ENCODE measurements at places on chromosomes 7 and 10. TPM values are rescaled to one million over a fixed set of nuclear protein-coding genes. Genes with fewer than 3 reads are reported as not detected.

TRPV6 gene
- not detected for total RNA-seq

DNA sequence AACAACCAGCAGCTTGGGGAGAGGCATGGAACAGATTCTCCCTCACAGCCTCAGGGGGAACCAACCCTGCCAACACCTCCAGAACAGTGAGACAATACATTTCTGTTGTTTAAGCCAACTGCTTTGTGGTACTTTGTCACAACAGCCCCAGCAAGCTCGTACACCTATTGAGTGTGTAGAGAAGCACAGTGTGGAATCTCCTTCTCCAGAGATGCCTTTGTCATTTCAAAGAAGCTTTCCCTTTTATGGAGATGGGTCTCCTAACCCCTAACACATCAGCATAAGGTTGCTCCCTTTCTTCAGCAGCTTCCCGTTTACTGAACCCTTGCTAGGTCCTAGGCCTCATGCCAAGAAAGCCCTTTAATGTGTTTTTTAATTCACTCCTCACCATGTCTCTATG lies 60.7 kb upstream of the AGK start:
- no peak for DNase-seq

GRCh38 chr10:89306434-89307268 lies 4.8 kb downstream of the IFIT2 start:
- no peak for DNase-seq

ERVW-1 gene
- total RNA-seq: not detected

LARP4B gene
- total RNA-seq: 28.8 TPM

MARCHF5 gene
- total RNA-seq: 5.6 TPM

HMX2 gene
- 0.10 TPM for total RNA-seq

PKD2L1 gene
- not detected for total RNA-seq

DNA sequence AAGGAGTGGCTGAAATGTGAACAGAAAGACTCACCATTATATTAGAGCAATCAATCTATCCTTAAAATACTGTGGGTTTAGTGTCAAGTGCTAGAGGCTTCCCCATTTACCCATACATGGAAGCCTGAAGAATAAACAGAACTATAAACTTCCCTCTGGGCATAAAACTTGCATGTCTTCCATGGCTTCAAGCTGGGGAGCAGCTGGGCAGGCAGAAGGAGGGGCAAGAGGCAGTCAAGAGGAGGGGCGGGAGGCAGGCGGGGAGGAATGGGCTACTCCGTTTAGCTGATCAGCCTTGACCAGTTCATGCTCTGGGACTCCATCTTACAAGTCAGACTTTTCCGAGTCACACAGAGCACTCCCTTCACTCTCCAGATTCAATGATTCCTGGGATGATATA lies 3.5 kb upstream of the PRSS1 start:
- peak; percentile 9 for DNase-seq

DNA sequence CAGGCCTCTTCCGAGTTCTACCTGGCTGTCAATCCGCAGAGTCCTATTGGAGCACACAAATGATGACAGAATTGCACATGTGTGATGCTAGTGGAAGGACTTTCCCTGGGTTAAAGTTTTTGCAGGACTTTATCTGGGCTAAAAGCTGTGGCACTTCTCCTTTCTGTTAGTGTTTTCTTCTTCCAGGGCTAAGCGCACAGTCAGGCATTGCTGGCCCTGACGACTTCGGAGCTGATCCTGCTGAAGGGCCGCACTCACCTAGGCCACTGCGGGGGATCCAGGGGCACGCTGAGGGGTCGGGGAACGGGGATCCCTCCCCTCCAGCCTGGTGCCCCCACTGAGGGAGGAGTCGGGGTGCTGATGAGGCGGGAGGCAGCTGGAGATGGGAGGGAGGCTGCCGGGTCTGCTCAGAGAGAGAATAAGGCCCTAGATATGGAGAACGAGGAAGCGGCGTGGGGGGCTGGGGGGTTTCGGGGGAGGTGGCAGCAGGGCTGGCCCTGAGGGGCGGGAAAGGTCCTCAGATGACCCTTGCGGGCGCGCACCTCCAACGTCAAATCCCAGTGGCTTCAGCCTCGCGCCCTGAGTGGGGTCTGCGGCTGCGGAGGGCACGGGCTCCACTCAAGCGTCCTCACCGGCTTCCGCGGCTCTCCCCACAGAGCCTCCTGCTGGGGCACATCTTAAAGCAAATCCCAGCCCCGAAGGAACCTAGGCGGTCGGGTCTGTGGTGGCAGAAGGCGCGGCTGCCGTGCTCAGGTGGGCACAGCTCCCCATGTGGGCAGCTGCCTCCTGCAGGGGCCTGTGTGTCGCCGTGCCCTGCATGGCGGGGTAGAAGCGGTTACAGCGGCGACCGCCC lies 30.9 kb downstream of the AGR3 start:
- no peak for DNase-seq

DNA sequence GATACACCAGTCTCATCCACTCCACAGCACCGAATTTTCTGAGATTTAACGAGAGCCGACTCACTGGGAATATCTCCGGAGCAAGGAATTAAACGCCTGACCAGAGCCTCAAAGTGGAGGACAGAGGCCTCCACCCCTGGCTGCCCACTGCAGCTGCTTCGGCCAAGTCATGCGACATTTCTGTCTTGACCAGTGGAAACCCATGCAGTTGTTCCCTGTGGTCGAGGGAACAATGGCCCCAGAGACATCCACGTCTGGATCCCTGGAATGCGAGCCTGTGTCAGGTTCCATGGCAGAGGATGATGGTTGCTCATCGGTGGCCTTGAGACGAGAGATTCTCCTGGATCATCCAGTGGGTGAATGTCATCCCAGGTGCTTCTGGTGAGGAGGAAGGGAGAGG lies 65.7 kb upstream of the INSIG1 start:
- DNase-seq: no peak

- DNase-seq: peak; percentile 45
Measured at GRCh38 chr7:140475747-140476333, 3.5 kb downstream of the MKRN1 start.

GRCh38 chr7:25118048-25118753 lies 6.9 kb downstream of the CYCS start:
- no peak for DNase-seq

- DNase-seq: no peak
Measured at GRCh38 chr7:100582041-100582579, 3.8 kb downstream of the LRCH4 start.

MBL2 gene
- total RNA-seq: not detected

DNA sequence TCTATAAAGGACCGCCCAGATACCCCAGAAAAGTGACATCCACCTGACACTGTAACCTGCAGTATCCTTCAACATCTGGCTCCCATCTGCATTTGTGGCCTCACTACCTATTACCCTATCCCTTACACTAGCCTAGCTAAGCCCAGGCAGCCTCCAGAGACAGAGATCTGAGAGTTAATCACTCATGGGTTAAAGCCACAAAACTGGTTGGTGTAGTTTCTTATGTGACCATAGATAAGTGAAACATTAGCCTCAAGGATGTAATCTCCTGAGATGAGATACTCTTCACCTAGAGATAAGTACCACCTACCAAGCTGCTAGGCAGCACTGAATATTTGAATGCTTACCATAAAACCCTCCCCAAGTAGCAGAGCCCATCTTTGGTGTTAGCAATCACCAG lies 35.4 kb downstream of the CTTNBP2 start:
- no peak for DNase-seq

DNA sequence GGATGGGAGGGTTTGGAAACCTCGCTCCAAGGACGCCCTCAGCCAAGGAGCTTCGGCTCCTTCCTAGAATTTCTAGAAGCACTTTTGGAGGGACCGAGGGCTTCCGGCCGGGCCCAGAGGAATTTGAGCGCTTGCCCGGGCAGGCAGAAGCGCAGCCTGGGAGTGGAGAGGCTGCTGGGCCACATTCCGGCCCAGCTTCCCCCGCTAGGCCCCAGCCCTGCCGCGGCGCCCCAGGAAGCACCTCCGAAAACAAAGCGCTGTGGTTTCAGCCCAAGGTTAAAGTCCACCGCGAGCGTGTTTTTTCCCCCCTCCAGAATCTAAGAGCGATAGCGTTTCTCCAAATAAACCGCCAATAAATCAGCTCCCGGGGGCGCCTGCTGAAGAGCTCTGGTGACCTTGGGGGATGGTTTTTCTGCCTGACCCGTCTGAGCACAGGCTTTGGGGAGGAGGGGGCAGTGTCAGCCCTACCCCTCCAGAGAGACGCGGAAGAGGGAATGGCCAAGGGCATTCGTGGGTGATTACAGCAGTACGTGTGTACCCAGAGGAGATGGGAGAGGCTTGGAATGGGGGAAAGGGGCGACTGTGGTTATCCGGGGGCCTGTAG lies 5.7 kb upstream of the TNRC18 start:
- no peak for DNase-seq

GRCh38 chr10:129424978-129425377 lies 42.1 kb upstream of the MGMT start:
- DNase-seq: no peak

DNA sequence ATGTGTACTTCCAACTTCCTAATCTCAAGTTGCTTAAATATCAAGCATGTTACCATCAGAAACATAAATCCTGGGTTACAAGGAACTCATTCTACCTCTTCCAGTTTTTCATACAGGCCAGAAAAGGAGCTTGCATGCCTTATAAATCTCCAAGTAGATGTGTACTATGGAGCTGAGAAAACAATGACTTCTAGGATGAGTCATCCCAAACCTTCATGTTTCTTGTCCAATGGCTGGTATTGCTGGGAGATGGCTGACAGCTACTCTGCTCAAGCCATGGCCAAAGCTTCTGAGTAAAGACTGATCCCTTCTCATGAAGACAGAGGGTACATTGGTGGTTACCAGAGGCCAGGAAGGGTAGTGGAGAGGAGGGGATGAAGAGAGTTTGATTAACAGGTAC lies 8.6 kb downstream of the RAPGEF5 start:
- peak; percentile 57 for DNase-seq

DNA sequence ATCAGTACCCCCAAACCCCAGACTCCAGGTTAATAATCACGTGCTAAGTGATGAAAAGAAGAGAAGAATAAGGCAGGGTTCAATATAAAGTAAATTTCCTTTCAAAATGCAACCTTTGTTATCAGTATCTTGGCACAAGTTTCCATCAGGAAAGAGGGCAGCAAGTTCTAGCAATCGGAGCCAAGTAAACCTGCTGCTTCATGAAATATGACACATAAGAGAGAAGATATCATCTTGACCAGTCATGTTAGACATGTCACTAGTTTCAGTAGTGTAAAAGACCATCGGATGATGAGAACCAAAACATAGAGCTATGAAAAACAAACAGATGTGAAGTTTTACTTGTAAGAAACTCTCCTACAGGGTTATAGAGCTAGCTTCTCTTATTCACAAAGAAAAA lies 44.0 kb downstream of the AASS start:
- DNase-seq: no peak

ZNF22 gene
- 47.1 TPM for total RNA-seq

- DNase-seq: peak; percentile 83
Measured at GRCh38 chr7:106542550-106543220, 118.3 kb downstream of the CCDC71L start.

ACTL6B gene
- total RNA-seq: not detected

DNA sequence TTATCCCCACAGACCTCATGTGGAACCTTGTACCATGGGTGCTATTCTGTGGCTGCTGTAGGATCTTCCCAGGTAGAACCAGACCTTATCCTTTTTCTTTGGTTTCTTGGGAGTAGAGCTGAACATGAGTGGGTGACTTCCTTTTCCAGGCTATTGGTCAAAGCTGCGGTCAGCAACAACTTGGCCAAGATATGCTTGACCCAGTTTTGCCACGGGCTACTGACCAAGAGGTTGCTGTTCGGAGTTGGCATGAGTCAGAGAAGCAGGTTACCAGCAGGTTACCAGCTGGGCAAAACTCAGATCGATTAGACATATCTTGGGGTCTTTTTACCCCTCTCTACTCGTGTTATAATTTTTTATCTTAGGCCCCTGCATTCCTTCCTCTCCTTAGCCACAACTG lies 36.7 kb upstream of the HDAC9 start:
- DNase-seq: peak; percentile 91

- no peak for DNase-seq
Measured at GRCh38 chr10:84155521-84155920, 16.2 kb downstream of the GHITM start.

FXYD4 gene
- not detected for total RNA-seq

DNA sequence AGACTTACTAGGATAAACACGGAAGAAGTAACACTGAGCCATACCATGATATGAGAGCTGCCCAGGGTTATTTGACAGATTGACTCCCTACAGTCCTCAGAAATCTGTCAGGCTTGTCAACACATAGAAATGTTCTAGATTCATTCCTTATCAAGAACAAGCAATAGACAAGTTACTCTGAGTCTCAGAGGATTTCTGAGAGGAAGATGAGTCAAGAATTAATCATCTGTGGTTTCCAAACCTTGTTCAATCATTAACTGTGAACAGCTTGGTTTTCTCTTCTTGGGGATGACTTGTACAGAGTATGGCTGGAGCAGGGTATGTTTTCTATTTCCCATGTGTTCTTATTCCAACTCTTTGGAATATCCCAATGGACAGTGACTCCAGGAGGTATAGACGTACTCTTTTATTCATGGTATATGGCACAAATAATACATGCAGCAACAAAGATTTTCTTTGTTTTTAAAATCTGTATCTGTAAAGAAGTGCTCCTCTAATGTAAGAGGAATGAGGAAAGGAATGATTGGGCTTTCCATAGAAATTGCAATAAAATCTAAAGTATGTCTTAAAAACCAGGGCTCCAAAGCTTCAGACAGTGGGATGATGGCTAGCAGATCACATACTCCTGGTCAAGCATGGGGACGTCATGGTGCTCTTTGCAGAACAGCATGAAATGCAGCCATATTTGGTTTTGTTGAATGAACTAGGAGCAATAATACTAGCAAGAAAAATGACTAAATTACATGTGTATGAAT lies 11.9 kb upstream of the SFR1 start:
- peak; percentile 87 for DNase-seq

- no peak for DNase-seq
Measured at GRCh38 chr7:24690251-24690650, 67.0 kb downstream of the GSDME start.

ASB15 gene
- total RNA-seq: not detected

- DNase-seq: peak; percentile 56
Measured at GRCh38 chr7:19392246-19392645, 247.0 kb upstream of the FERD3L start.

ING3 gene
- 20.7 TPM for total RNA-seq

GRCh38 chr7:120852700-120853099 lies 5.2 kb downstream of the TSPAN12 start:
- DNase-seq: no peak

GRCh38 chr7:2566890-2567678 lies 8.3 kb downstream of the IQCE start:
- DNase-seq: no peak

DNA sequence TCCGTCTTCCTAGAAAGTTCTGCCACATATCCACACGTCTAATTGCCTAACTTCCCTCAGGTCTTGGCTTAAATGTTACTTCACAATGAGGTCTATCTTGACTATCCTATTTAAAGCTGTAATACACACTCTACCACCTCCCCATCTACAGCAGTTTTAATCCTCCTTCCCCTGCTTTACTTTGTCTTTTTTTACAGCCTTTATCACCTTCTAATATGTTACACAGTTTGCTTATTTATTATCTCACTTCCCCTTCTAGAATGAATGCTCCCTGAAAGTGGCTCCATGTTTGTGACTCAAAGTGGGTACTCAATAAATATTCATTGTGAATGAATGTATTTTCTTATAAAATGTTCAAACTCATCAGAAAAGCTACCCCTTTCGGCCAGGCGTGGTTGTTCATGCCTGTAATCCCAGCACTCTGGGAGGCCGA lies 13.6 kb upstream of the MICU1 start:
- DNase-seq: no peak

GRCh38 chr10:109859221-109859620 lies 64.1 kb downstream of the XPNPEP1 start:
- DNase-seq: no peak

GRCh38 chr10:60175441-60175971 lies 214.2 kb downstream of the ANK3 start:
- DNase-seq: no peak

GRCh38 chr10:130020651-130021382 lies 56.7 kb upstream of the EBF3 start:
- DNase-seq: peak; percentile 57

CYP3A7 gene
- not detected for total RNA-seq

PRSS37 gene
- not detected for total RNA-seq

LRMDA gene
- total RNA-seq: 7.9 TPM
